ENCODE measurements at places on chromosomes 4 and X.

DNA sequence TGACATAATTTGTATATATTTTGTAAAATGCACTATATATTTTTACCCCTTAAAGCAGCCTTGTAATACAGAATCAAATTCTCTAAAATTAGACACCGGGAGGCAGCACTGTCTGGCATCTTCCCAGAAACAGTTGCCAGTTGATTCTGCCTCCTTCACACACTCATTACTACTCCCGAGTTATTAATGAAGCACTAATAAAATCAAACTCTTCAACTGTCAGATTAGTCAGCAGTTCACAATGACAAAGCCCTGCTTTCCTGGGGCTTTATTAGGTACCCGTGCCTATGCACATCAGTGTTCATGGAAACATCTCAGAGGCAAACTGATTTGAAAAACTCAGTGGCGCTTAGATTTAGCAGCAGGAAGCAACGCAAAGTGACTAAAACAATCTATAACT lies 103.5 kb upstream of the VEGFC start:
- DNase-seq = no peak

DNA sequence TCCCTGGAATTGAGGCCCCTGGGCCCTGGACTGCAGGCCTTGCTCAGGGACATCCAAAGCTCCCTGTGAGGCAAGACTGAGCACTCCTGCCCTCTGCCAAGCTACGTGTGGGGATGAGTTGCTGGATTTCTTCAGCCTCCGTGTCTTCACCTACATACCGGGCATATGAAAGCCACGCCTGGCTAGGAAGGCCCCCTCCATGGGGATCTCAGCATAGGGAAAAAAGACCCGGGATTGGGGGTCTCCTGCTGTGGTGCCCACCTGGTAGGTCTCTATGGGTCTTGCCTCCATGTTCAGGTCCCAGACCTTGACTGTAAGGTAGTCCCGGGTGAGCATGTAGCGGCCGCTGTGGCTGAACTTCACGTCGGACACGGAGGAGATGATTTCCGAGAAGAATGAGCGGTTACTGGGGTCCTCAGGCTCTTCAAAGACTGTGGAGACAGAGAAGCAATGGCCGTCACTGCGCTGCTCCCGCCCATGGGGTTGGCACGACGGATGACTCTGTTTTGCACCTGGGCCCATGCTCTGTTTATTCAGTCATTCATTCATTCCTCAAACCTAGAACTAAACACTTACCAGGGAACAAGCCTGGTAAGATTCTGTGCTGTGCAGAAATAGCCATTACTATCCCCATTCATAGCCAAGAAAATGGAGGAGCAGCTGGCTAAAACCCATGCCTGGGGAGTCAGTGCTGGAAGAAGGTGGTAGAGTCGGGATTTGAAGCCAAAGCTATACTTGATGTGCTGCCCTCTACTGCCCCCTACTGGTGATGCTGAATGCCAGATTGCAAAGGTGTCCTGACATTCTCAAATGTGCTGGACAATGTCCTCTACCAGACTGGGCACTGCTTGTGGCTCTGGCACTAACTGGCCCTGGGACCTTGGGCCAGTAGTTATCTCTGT lies 63.9 kb downstream of the WFS1 start:
- peak; percentile 43 for DNase-seq

DNA sequence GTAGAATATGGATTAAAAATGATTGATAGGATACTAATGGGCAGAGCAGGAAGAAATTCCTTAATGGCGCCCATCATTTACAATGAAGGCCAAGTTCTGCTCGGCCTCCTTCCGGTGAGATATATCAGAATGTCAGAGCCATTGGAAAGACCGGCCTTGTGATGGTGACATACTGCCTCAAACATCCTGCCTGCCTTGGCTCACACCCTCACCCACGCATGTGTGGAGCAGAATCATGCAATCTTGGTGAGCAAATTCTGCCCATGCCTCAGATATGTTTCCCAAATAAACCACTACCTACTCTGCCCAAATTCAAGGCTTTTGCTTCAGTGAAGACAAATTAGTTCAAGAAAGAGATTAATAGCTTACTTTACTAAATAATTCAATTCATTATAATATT lies 163.3 kb downstream of the MID1 start:
- DNase-seq = no peak

- no peak for DNase-seq
Observed at GRCh38 chr4:3134201-3134600, 59.7 kb downstream of the HTT start.

DNA sequence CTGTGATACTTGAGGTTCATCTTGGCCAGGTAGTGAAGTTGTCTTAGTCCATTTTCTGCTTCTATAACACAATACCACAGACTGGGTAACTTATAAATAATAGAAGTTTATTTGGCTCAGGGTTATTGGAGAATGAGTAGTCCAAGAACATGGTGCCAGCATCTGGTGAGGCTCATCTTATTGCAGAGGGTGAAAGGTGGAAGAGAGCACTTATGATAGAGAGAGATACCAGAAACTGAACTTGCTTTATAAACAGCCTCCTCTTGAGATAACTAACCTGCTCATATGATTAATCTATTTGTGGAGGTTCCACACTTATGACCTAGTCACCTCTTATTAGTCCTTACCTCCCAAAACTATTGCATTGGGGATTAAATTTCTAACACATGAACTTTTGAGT lies 1.6 kb downstream of the C4orf51 start:
- DNase-seq = no peak

- DNase-seq = no peak
Observed at GRCh38 chr4:114734594-114734993, 136.0 kb downstream of the UGT8 start.

DNA sequence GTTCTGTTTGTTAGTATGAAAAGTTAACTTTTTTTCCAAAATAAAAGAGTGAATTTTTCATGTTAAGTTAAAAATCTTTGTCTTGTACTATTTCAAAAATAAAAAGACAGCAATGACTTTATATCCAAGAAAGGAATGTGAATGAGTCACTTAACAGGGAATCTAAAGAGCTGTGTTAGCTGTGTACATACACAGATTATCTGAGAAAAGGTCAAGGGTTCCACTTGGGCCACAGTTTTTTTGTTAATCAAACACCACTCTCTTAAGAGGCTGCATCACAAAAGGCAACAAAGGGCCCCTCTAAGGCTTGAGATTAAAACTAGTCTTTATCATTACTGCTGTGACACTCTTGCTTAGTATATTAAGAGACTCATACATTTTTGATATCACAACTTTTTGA lies 82.1 kb downstream of the FIP1L1 start:
- no peak for DNase-seq

GRCh38 chr4:156084373-156084772 lies 130.7 kb upstream of the CTSO start:
- DNase-seq = no peak

DNA sequence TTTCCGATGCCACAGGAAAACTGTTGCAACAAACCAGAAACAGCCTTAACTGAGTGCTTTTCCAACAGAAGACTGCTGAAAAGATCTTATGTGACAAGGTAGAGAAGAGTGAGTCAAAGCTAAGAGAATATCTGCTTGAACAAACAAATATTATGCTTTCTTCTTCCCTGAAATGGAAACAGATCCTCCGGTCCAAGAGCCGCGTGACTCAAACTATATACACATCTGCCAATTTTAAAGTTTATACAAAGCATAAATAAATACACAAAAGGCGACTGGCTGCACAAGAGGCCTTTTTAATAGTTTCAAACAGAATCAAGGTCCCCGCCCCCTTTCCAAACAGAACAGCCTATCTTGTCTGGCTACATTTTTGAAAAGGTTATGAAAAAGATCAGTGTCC lies 329.7 kb upstream of the F9 start:
- no peak for DNase-seq

- DNase-seq = no peak
Observed at GRCh38 chr4:37562592-37562991, 123.6 kb downstream of the RELL1 start.

DNA sequence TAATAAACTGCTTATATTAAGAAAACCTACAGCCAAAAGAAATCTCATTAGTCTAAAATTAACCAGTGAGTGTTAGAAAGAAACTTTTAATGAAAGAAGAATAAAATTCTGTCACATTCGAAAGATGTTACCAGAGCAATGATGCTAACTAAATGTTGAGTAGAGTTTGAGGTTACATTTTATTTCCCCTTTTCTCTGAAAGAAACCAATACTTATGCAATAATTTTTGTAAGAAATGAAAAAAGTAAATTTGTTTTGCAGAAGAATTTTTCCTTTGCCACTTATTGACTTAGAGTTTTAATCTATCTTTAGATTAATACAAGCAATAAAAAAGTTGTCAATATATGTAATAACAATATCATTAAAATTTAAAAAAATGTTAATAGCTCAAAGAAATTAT lies 574.0 kb upstream of the GALNTL6 start:
- no peak for DNase-seq

- DNase-seq = no peak
Observed at GRCh38 chr4:2451036-2451520, 17.8 kb upstream of the RNF4 start.

DNA sequence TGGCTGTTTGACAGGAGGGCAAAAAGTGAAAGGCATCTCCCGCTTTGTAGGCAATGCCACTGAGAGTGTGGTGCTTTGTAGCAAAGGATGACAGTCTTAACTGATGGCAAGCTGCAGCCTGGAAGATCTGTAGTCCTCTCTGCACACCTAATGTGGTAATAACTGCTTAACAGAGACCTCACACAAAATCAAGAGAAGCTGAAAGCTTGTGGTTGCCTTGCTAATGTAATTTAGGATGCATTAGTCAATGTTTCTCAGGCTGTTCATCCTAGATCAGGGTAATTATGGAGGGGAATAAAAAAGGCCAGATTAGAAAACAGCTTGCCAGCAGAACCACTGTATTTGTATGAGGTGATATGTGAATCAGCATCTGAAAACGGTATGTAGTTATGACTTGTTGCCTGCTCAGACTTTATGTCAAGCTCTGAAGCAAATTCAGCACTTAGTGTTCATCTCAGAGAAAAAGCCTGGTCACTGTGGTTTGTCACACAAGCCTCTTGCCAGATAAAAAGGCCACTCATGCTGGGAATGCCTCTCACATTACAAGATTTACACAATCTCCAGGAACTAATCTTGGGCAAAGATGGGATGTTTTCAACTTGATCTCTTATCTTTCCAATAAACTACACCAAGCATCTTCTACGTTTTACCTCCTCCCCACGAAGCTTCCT lies 130.8 kb downstream of the ENOX2 start:
- DNase-seq = no peak

DNA sequence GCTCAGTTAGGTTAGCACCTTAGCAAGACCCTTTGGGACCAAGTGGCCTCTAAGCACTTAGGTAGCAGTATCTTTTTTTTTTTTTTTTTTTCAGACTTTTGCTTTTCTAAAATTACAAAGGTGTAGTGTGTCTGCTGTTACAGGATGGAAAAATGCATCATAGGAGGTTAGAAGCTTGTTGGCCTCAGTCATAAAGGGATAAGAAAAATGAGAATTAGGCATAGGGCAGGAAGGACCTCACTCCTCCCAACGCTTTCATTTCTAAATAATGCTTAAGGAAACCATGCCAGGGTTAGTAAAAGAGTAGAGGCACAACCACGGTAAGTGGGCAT lies 148.4 kb upstream of the PLAC1 start:
- DNase-seq = no peak
